Cardiac septum (tissue), 1 donor: ENCODE measurements at places on chromosomes 7 and 10.

DNA sequence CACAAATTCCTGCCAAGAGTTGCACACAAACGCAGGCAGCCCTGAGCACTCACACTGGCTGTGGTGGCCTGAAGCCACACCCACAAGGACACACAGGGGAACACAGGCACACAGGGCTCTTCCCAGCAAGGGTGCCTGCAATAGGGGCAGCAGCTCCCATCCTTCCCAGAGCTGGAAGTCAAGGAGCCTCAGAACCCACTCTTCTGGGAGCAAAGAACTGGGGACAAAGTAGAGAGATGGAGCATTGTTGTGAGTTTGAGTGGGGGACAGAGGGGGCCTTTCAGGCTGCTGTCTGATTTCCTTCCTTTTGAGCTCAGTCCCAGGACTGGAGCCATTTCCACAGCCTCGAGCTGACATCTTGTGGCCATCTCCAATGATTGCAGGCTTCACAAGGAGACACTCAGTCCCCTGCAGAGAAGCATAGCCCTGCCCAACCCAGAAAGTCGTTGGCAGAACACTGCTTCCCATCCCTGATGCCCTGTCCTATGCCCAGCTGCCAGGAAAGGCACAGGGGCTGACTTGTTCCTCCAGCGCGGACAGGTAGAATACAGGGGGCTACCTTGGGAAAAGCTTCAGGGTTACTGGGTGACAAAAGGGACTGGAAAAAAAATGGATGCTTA lies 34.4 kb upstream of the SLF2 start:
- no peak for DNase-seq

- DNase-seq: no peak
Observed at GRCh38 chr7:135831455-135832195, 83.0 kb upstream of the FAM180A start.

- DNase-seq: no peak
Observed at GRCh38 chr10:77939561-77940001, 13.0 kb upstream of the DLG5 start.

GRCh38 chr10:86313621-86314041 lies 53.0 kb downstream of the GRID1 start:
- no peak for DNase-seq

GRCh38 chr10:33630761-33631160 lies 296.3 kb upstream of the NRP1 start:
- DNase-seq: no peak

DNA sequence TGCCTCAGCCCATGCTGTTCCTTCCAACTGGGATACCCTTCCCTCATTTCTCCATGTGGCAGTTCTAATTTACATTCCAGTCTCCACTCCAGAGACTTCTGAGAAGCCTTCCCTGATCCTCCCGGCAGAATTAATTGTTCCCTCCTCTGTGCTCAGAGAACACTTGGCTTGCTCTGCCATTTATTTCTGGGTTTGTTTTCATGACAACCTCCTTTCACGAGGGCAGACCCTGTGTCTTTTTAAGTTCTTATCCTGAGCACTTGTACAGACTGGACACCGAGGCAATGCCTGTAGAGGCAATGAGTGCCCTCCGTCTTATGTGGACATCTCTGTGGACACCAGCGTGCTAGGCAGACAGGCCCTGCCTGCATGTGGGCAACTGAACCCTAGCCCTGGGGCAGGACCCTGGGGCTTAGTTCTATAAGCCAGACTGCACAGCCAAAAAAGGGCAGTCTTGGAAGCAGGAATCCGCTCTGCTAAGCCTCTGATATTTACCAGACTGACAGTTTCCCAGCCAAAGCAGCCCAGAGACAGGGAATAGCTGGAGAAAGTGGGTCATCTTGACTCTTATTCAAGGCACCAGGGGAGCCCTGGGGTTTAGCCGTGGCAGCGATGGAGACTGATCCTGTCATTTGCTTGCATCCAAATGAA lies 474.0 kb downstream of the RPS24 start:
- DNase-seq: no peak

DNA sequence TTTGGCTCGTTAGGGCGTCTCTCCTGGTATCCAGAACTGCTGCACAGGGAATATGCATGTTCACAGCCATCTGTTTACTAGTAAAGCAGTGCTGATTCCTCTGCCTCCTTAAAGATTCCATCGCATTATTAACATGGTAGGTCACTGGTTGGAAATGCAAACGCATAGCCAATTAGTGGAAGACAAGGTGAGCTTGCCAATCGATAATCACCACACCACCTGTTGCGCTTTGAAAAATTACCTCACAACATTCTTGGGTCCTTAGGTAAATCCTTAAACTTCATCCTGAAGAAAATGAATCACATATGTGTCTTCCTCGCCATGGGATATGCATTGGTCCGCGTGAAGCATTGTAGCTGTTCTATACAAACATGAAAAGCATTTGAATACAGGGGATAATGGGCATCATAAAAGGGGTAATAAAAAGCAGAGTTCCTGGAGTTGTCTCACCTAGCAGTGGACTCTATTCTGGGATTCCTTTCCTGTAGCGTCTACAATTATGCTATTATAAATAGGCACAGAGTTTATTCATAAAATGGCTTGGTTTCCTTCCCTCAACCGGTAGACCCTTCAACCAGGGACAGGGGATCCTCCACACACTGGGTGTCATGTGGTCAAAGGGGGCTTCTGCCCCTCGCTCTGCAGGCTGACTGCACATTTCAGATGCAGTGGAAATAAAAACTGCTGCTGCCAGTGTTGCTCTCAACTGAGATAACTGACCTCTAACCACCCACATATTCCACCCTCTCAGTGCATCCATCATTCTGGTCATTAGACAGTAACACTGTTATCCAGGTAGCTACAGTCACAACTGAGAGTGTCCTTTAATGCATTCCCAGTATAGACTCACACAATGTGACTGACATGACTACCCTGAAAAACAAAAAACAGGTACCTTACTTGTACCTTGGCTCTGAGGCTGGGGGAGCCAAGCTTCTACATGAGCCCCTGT lies 389.2 kb upstream of the NFE2L3 start:
- no peak for DNase-seq

DNA sequence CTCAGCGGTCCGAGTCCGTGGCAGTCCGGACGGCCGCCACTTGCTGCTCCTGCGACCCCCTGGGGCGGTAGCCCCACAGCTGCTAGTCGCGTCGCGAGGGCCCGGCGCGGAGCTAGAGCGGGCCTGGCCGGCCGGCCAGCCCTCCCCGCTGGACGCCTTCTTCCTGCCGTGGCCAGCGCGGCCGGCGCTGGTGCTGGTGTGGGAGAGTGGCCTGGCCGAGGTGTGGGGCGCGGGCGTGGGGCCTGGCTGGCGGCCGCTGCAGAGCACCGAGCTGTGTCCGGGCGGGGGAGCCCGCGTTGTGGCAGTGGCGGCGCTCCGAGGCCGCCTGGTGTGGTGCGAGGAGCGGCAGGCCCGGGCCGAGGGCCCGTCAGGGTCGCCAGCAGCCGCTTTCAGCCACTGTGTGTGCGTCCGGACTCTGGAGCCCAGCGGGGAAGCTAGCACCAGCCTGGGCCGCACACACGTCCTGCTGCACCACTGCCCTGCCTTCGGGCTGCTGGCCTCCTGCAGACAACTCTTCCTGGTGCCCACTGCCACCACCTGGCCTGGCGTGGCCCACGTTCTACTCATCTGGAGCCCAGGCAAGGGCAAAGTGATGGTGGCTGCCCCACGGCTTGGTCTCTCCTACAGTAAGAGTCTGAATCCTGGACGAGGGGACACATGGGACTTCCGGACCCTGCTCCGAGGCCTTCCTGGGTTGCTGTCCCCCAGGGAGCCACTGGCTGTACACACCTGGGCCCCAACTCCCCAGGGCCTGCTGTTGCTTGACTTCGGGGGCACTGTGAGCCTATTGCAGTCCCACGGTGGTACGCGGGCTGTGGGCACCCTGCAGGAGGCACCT lies 631 bp downstream of the HPS6 start:
- no peak for DNase-seq

DNA sequence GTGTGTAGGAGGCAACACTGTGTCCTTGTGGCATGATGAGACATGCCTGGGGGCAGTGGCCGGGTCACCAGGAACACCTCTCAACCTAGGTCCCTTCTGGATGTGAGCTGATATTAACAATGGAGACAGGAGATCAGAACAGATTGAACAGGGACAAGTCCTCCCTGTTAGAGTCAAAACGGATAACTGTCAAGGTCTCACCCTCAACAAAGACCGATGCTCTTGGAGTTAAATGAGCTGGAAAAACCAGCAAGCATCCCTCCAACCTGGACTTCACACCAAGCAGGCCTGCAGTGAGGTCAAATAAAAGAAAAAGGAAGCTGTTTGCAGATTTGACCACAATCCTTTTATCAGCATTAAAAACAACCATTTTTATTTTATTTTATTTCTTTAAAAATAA lies 49.0 kb downstream of the SLIT1 start:
- DNase-seq: no peak

- DNase-seq: no peak
Observed at GRCh38 chr7:120838281-120838682, 19.7 kb downstream of the TSPAN12 start.

- no peak for DNase-seq
Observed at GRCh38 chr7:34165466-34165865, 260.1 kb downstream of the BMPER start.

DNA sequence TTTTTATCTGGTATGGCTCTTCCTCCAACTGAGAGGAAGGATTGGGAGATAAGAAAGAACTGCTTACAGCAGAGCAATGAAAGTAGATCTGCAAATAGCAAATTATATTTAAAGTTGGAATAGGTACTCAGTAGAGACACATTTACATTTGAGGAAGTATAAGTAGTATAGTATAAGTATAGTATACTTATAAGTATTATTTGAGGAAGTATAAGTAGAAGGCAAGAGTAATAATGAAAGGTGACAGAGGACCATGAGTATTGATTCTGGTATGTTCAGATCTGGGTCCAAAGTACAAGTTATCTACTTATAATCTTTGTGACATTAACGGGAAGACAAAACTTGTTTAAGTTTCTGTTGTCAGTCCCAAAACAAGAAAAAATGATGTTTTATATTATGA lies 527.6 kb upstream of the SORCS1 start:
- DNase-seq: no peak

GRCh38 chr10:43361547-43362190 lies 9.8 kb upstream of the FXYD4 start:
- no peak for DNase-seq
